ENCODE measurements at places on chromosomes 1 and 21.

GRCh38 chr1:157682710-157683437 is 17.7 kb downstream of the FCRL3 start:
- DNase-seq = no peak

- no peak for DNase-seq
Observed at GRCh38 chr1:99980928-99981327, 11.1 kb downstream of the SLC35A3 start.

DNA sequence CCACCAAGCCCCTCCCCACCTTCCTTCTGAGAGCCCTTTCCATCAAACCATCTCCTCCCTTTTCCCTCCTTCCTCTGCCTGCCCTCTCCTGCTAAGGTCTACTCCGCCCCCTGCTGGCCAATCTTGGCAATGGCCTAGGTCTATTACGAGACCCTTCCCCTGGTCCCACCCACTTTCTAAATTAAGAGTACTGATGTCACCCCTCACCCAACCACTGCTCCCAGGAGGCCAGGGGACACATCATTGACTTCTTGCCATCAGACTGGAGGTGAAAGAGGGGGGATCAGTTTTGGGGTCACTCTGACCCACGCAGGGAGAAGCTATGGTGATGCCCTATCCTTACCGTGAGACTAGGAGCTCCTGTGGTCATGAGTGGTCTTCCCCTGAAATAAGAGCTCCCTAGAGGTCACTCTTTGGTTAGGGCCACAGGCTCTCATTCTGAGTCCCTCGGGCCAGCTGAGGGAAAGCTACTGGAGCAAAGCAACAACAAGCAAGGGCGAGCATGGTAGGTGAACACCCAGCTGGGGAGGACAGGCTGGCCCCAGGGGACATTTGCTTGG is 34.6 kb upstream of the S100A7 start:
- peak; percentile 66 for DNase-seq

DNA sequence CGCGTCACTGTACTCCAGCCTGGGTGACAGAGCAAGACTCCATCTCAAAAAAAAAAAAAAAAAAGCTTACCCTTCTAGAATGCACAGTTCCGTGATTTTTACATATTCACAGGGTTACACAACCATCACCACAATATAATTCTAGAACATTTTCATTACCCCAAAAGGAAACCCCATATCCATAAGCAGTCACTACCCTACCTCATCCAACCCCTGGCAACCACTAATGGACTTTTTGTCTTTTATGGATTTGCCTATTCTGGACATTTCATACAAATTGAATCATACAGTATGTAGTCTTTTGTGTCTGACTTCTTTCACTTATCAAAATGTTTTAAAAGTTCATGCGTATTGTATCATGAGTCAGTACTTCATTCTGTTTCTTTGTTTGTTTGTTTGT is 22.8 kb downstream of the SYF2 start:
- DNase-seq = no peak

All from amniotic stem cell (primary cell).